ENCODE measurements at places on chromosomes 7 and 10.

GRCh38 chr10:60042914-60043313, 136.6 kb upstream of the CCDC6 start:
- no peak for DNase-seq

GRCh38 chr10:127193125-127193524, 3.3 kb downstream of the INSYN2A start:
- no peak for DNase-seq

GRCh38 chr10:52106899-52107298, 207.2 kb upstream of the DKK1 start:
- DNase-seq = no peak

DNA sequence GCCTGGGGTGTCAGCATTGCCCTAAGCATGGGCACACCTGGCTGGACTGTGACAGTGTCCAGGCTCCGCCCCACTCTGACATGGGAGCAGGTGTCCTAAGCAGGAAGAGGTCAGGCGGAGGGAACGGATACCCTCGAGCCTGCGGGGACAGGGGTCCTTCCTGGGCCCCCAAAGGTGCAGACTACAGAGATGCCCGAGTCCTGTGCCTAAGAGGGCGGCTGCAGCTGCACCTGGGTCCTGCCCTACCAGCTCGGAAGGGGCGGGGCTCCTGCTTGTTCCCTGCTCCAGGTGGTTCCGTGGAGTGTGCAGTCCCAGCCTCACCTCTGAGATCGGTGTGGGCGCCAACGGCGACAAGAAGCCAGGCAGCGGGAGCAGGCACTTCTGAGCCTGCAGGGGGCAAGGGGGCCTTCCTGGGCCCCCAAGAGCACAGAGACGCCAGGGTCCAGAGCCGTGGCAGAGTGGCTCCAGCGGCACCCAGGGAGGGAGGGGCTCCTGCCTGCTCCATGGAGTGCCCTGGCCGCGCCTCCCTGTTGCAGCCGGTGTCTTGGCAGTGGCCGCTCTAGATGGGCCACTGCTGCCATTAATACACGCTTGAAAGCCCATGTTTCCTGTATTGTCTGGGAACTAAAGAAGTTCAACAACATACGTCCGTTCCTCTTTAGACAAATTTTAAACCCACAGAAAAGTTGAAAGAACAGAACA, 64.5 kb upstream of the CACNA2D1 start:
- no peak for DNase-seq

DNA sequence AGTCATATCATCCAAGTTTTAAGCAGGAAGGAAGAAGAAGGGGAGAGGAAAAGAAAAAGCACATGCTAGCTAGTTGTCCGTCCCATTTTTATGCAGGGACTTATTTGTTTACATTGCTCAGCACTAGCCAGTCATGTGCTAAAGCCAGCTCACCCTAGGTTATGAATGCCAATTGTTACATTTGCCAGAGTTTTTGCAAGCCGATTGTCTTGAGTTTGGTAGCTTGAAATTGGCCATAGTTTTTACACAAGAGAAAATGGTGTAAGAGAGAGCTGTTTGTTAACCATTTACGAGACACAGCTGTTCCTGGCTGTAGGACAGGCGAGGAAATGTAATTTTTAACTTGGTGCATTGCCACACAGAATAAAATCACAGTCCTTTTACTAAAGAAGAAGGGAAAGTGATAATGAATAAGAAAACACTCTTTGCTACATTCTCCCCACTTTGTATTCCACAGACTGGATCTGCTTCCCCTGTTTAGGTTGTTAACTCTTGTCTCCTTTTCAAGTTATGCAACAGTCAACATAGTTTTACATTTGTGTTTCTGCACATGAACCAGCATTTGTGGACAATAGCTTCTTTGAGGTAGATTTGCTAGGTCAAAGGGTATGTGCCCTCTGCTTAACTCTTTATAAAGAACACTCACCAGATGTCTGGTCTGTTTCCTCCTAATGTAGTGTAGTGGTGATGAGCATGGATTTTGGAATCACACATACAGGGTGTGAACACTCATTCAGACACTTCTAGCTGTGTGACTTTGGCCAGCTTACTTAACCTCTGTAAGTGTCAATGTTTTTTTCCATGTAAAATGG, 357.2 kb downstream of the LRMDA start:
- no peak for DNase-seq

All from hindlimb muscle (tissue), 1 donor.